ENCODE measurements at places on chromosomes 11 and 22.

DNA sequence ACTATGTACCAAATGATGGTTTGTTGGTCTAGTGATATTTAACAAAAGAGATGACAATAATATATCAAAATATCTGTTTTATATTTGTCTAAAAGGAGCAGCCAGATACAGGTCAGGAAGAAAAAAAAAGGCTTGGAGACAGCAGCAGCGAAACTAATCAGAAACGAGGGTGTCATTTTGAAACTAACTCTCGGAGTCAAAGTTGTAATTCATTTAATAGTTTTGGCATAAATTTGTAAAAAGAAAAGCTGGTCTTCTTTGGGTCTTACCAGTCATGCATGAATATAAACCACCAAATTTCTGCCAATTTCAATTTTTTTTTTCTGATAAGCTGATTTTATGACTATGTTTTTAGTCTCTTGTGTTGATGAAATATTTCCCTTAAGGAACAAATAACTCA, 25.5 kb downstream of the NPAT start:
- no peak for DNase-seq

DNA sequence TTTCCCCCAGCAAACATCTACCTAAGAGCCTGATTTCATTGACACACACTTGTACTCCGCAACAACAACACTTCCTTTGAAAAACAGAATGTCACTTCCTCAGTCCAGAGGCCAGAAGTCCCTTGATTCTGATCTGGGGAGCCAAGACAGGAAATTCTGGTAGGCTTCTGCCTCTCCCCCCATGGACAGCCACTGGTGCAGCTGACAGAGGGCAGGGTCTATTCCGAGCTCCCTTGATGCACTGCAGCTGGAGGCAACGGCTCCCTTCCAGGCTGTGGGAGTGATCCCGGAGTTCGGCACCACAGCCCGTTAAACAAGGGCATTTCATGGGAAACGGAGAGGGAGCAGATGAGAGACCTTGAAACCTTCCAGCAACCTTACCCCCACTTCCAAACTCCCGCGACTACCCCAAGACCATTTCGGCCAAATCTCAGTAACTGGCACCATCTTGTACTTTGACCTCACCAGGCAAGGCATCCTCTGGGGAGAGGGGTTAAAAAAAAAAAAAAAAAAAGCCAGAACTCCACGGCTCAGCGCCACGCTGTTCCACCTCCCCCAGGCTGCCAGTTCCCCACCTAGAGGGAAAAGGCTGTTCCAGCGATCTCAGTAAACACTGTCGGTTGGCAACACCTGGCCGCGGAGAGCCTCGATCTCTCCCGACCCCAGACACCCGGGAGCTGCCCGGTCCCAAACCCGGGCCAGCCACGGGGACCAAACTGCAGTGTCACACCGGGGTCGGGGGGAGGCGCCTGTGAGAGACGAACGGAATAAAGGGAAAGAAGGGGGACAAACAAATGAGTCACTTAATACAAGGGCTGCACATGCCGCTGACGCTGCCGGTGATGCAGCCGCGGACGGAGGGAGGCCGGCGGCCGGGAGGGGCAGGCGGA, 1.1 kb downstream of the GAB2 start:
- peak; percentile 80 for DNase-seq

DNA sequence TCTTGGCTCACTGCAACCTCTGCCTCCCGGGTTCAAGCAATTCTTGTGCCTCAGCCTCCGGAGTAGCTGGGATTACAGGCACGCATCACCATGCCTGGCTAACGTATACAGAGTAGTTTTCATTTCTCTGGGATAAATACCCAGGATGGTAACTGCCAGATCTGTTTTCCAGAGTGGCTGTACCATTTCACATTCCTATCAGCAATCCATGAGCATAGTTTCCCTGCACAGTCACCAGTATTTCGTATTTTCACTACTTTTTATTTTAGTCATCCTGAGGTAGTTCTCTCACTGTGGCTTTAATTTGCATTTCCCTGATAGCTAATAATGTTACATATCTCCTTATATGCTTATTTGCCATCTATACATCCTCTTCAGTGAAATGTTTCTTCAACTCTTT, 11.0 kb upstream of the SCARF2 start:
- no peak for DNase-seq

GRCh38 chr22:29799217-29799680, 32.1 kb downstream of the UQCR10 start:
- no peak for DNase-seq

DNA sequence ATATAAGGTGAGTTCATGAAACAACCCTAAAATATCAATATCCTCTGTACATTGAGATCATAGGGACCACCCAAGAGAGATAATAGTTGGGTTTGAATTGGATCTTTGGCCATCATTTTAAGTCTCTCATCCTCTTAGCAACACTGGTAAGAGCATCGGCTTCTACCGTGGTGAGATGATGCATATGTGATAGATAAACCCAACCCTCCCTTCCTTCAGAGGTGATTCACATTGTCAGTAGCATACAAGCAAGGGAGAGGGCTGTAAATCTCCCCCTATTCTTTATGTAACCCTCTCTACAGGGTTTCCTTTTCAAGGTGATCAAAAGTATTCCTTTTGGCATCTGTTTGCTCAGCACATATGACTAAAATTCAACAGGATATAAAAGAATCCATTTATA, 102.4 kb upstream of the MTMR2 start:
- no peak for DNase-seq

GRCh38 chr11:96470521-96470920, 80.7 kb downstream of the JRKL start:
- DNase-seq, result no peak

DNA sequence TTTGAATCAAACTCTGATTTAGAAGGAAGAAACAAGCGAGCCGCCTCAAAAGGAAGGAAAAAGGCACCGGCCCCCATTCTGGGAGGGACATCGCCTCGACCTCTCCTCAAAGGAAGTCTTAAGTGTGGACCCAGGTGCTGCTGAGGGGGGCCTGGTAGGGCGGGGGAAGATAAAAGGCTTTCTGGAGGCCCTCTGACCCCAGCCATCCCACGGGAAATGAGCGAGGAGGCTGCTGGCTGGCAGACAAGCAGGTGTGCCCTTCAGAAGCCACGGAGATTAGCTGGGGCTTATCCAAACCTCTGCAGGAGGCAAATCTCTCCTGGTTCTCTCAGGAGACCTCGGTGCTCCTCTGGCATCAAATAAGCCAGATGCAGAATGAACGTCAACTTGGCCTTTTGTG, 171.4 kb upstream of the BLID start:
- no peak for DNase-seq

DNA sequence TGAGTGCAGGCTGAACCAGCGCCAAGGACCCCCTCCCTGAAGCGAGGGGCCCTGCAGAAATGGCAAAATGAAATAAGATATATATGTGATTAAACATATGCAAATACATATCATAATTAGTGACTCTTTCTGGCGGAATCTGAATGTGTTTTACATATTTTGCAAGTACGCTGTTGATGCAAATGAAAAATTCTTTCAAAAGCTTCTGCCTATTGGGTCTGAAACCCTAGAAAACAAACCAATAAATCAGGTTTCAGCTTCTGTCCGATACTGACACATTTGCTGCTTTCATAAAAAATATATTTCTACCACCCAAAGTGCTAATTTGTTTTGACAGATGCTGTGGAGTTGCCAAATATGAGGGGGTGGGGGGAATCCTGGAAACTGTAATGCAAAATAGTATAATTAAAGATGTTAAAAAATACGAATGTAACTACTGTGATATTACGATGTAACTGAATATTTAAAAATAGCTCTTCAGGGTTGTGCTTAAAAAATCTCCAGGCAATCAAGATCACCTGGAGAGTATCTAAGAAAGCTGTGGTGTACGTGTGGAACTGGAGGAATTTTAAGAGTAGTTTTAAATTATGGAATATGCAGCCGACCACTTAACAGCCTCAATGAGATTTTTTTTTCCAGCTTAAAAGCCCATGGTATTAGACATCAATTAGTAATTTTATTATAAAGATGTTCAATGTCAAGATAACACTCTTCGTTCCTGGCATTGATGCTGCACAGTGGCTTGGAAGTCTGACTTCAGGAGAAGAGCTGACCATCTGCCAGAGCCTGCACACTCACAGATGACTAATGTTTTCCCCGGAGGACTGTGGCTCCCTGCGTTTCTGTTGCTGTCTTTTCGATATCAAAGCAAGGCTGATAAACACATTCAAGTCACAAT, 122.2 kb upstream of the RCN1 start:
- DNase-seq, result no peak

- DNase-seq, result no peak
Measured at GRCh38 chr11:107041088-107041444, 22.8 kb upstream of the GUCY1A2 start.

- no peak for DNase-seq
Measured at GRCh38 chr11:44505581-44506054, 59.8 kb upstream of the CD82 start.

DNA sequence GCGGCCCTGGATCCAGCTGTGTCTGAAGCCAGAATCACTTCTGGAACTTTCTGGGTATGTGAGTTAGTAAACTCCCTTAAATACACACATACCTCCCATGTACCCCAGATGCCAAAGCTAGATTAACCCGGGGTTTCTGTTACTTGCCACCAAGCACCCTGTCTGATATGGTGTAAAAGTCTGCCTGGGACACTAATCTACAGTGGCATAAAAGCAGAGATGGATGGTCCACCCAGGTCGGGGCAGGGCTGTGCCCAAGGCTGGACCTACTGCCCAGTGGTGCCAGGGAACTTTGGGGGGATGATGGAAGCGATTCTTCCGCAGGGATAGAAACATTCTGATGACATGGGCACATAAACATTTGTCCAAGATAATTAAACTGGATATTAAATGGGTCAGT, 12.7 kb downstream of the MRGPRF start:
- no peak for DNase-seq
